Activated naive CD4-positive, alpha-beta T cell treated with Interleukin-2 at 50 U/mL for 16 hours (primary cell): ENCODE measurements at places on chromosomes 13 and 19.

GRCh38 chr13:93039131-93039530, 187.5 kb upstream of the GPC6 start:
- DNase-seq = no peak

DNA sequence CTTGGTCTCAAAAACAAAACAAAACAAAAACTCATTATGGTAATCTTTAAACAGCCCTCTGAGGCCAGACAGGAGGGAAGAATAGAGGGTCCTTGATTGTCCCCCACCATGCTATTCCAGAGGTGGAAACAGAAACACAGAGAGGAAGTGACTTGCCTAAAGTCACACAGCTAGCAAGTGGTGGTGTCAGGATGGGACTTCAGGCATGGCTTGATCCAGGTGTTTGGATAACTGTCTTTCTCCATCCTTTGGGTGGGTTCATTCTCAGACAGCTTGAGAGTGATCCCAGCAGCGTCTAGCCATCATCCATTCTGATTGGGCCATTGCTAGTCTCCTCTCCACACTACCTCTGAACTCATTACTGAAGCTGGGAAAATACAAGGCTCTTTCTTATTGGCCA, 12.5 kb downstream of the COLGALT1 start:
- no peak for DNase-seq

DNA sequence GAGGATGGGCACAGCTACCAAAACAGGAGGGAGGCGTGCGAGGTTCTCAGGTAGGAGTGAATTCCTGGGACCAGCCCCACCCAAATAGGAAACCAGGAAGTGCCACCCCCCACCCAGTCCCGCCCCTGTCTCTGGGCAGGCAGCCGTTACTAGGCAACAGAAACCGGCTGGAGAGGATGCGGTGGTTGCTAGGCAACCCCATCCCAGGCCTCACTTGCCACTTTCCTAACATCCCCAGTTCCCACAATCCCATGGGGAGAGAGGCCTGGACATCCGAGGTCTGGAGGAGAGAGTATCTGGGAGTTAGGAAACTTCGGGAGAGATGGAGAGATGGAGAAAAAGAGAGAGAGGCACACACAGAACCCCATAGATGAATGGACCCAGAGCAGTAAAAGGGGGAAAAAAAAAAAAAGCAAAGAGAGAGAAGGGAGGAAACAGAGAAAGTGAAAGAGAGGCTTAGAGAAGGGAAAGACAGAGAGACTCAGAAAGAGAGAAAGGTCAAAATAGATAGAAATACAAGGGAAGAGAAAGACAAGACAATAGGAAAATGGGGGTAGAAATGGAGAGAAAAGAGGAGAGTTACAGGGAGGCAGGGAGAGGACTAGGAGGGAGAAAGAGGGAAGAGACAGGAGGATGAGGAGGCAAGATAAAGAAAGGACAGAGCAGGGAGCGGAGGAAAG, 3.8 kb downstream of the GRIK5 start:
- DNase-seq = no peak

DNA sequence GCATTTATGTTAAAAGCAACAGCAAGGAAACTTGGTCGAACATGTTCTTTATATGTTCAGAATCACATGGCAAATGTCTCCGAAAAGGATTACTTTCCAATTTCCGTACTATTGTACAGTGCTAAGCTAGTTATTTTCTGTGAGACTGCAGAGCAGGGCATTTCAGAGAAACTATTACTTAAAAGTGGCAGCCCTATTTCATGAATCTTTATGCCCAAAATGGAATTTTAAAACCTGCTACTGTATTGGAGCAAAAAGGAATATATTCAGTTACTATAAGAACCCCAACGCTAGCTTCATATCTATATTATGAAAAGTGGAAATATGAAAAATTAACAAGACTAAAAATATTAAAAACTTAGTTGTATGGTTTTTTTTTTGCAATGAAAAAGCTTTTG, 2.2 kb upstream of the KLF5 start:
- no peak for DNase-seq

DNA sequence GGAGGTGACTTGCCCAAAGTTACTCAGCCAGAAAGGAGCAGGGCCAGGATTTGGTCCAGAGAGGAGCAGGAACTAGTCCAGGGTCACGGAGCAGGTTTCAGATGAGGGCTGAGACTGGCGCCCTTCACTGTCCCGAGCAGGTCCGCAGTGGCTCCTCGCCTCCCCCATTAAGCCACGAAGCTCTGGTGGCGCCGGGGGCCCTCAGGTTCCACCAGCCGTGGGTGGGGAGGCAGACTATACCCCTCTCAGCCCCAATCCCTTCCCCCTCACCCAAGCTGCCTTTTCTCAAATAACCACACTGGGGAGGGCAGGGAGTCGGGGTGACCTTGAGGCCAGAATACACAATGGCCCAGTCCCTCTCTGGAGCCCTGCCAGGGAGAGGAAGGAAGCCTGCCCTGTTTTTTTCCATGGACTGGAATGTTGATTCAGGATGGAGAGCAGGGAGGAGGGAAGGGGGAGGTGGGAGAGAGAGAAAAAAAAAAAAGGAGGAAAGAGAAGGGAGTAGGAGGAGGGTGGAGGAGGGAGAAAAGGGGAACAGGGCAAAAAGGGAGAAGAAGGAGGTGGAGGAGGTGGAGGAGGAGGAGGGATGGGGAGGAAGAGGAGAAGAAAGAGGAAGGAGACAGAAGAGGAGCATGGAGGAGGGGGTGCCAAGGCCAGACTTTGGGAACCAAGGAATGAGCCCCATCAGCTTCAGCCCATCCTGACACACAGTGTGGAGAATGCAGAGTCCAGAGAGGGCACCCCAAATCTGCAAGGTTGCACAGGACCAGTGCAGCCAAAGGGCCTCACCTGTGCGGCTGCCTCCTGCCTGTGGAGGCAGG, 19.7 kb downstream of the CEACAM16 start:
- no peak for DNase-seq

GRCh38 chr19:30692181-30692811, 320.1 kb downstream of the ZNF536 start:
- no peak for DNase-seq

- DNase-seq = no peak
These were observed at the start of gene GIPC3 for GRCh38 chr19:3585301-3586126. Gene GIPC3, plus strand, starts transcription at chr19:3585478. Its CDS starts 120 bp downstream, at chr19:3585598.
